ENCODE measurements at places on chromosomes 6 and 20. TPM values are rescaled to one million over a fixed set of nuclear protein-coding genes. Genes with fewer than 3 reads are reported as not detected.

Gene SCRT2
- not detected for total RNA-seq

Gene UBE2V1
- total RNA-seq, result 68.7 TPM

Gene F13A1
- 90.6 TPM for total RNA-seq

Gene SLC35F1
- total RNA-seq, result 9.2 TPM

Gene PBOV1
- total RNA-seq, result not detected

Gene MTFR2
- total RNA-seq, result not detected

Gene SULF2
- 95.9 TPM for total RNA-seq

Gene C20orf141
- not detected for total RNA-seq

Gene LPA
- 0.62 TPM for total RNA-seq

Gene SNAI1
- total RNA-seq, result 1.0 TPM

Gene EBF4
- 7.1 TPM for total RNA-seq

Gene SLPI
- total RNA-seq, result 57.4 TPM

Gene MICB
- 1.9 TPM for total RNA-seq

Gene CRIP3
- 1.5 TPM for total RNA-seq

Gene LY6G6D
- not detected for total RNA-seq

Gene ZSWIM3
- 3.3 TPM for total RNA-seq

Gene SLC4A11
- total RNA-seq, result 0.91 TPM

Gene APCDD1L
- total RNA-seq, result 1.1 TPM

Gene CST3
- 205 TPM for total RNA-seq

Gene KCNK15
- total RNA-seq, result 1.4 TPM

Gene HNF4A
- total RNA-seq, result not detected

Gene CGA
- total RNA-seq, result not detected

Gene SLC17A4
- not detected for total RNA-seq

Gene RCAN2
- total RNA-seq, result 6.4 TPM

Gene SLC17A1
- total RNA-seq, result not detected

Gene MATN4
- total RNA-seq, result 5.6 TPM

Gene OPRL1
- 0.64 TPM for total RNA-seq
